Articular chondrocyte of knee joint (primary cell): ENCODE measurements at places on chromosomes 1 and 21. TPM values are rescaled to one million over a fixed set of nuclear protein-coding genes. Genes with fewer than 3 reads are reported as not detected.

RNF186 gene
- total RNA-seq, result not detected in 2 replicates

IFI44L gene
- 4.8 and 21.2 TPM in 2 replicates for total RNA-seq

LIPI gene
- total RNA-seq, result not detected in 2 replicates

MPZ gene
- 0.65 and 1.8 TPM in 2 replicates for total RNA-seq

AVPR1B gene
- not detected in 2 replicates for total RNA-seq

CD84 gene
- not detected in 2 replicates for total RNA-seq

CFAP74 gene
- not detected in 2 replicates for total RNA-seq

FCRL2 gene
- total RNA-seq, result not detected in 2 replicates

LHX4 gene
- under 0.01 TPM in 1 of 2 replicates, not detected in the other for total RNA-seq

CYP4A22 gene
- total RNA-seq, result not detected in 2 replicates

ANKRD65 gene
- 1.7 and 2.9 TPM in 2 replicates for total RNA-seq

PBX1 gene
- total RNA-seq, result 46.8 and 49.5 TPM in 2 replicates

FAM110D gene
- not detected in 2 replicates for total RNA-seq

GBP1 gene
- total RNA-seq, result 36.5 and 55.0 TPM in 2 replicates

SLC25A34 gene
- 0.52 and 0.65 TPM in 2 replicates for total RNA-seq

RIMS3 gene
- 0.43 and 0.52 TPM in 2 replicates for total RNA-seq
